Motor neuron (in vitro differentiated cells): ENCODE measurements at places on chromosomes 16 and 17. TPM values are rescaled to one million over a fixed set of nuclear protein-coding genes. Genes with fewer than 3 reads are reported as not detected.

DNA sequence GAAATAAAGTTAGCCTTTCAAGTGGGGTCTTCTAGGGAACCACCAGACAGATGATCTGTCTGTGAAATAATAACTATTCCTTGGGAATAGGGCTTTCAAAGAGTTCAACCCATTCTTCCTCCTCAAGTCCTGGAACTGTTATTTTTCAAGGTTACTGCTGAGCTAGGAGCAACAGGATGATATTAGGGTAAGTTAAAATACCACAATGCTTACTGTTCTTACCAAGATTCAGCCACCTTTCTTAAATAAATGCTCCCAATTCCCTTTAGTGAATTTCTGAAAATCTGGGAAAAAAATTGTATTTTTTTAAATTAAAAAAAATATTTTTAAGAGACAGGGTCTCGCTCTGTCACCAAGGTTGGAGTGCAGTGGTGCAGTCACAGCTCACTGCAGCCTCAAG is 26.9 kb upstream of the ALDH3A2 start:
- no peak for ATAC-seq

GRCh38 chr16:49733313-49734009 is 122.5 kb downstream of the ZNF423 start:
- peak; percentile 22 for ATAC-seq

GRCh38 chr17:13735861-13736260 is 134.1 kb upstream of the HS3ST3A1 start:
- ATAC-seq: no peak

- ATAC-seq: no peak
These were observed 279.6 kb downstream of the SNX29 start for GRCh38 chr16:12255919-12256665.

- ATAC-seq: no peak
These were observed 33.4 kb upstream of the CBFA2T3 start for GRCh38 chr16:89010210-89010925.

DNA sequence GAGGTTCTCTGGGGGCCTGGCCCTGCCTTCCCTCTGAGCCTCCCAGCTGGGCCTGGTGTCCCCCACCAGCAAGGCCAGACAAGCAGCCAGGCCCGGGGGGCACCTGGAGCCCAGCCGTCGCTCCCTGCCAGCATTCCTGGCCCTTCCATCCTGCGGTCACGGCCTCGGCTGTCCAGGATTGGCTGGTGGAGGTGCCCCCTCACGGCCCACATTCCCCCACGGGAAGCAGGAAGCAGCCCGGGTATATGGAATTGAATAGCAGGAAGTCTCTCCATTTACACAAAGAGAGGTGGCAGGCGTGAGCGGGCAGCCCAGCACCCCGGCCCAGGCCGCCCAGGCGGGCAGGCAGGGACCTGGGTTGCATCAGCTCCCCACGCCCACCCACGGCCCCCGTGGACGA is 14.5 kb downstream of the TRAF7 start:
- no peak for ATAC-seq

GRCh38 chr17:73410586-73411312 is 98.9 kb upstream of the CDC42EP4 start:
- peak; percentile 15 for ATAC-seq

DNA sequence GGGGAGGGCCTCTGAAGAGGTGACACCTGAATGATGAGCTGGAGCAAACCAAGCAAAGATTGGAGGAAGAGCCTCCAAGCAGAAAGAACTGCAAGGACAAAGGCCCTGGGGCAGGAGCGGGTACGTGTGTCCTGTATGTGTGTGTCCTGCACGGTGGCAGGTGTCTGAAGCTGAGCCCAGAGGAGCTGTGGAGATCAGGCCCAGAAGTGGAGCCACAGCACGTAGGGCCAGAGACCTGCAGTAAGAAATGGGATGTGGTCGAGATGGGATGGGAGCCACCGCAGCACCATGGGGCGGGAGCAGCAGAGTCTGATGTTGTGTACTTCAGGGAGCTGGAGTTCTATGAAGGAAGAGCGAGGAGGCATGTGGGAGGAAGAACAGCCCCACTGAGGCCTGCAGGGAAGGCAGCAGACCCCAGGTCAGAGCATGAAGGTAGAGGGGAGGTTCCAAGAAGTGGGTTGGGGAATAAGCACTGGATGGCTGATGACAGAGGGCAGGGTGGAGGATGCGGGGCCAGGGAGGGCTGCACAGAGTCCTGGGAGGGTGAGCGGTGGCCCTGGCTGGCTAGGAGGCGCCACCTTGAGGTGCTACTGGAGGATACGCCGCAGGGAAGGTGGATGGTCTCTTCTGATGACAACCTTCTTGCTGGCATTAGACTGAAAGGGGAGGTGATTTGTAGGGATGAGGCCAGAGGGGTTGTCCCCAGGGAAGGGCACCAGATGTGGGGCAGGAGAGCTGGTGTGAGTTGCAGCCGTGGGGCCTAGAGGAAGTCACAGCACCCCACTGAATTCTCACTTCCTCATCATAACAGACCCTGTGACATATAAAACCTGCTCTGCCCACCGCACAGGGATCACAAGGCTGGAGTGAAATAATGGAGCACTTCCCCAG is 10.6 kb upstream of the CETP start:
- ATAC-seq: peak; percentile 69

GRCh38 chr17:42243493-42243982 is 32.7 kb downstream of the STAT5B start:
- no peak for ATAC-seq

GRCh38 chr17:32746698-32747097 is 130.2 kb downstream of the MYO1D start:
- ATAC-seq: no peak

DNA sequence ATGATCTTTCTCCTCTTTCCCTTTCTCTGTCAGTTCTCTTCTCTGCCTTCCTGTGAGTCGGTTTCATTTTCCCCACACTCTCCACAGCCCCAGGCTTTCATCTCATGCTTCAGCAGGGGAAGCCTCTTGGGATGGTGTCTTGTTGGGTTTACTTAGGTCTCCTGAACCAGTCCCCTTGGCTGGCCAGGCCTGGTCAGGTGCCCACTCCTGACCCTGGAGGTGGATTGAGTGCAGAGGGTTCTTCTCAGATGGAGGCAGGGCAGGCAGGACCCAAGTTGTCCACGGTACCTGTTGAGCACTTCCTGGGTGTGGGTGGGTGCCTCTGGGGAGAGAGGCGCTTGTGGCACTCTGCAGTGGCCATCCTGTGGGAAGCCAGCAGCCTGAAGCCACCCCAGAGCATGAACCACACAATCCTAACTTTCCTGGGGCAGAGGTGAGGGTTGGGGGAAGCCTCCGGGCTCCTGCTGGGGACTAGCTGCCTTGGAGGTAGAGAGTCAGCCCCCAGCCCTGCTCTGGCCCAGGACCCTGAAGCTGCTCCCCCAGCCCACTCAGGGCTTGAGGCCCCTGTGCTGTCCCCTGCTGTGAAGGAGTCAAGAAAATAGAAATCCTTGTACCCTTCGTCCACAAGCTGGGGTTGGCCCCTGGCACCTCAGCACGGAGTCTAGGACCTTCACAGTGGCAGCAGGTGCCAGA is 2.0 kb upstream of the RAP1GAP2 start:
- no peak for ATAC-seq

GRCh38 chr16:78503602-78504001 is 404.1 kb downstream of the WWOX start:
- peak; percentile 56 for ATAC-seq

GRCh38 chr16:30692396-30693064 is 6.4 kb upstream of the SRCAP start:
- no peak for ATAC-seq

- peak; percentile 42 for ATAC-seq
These were observed 11.7 kb downstream of the COX11 start for GRCh38 chr17:54956791-54957190.

DNA sequence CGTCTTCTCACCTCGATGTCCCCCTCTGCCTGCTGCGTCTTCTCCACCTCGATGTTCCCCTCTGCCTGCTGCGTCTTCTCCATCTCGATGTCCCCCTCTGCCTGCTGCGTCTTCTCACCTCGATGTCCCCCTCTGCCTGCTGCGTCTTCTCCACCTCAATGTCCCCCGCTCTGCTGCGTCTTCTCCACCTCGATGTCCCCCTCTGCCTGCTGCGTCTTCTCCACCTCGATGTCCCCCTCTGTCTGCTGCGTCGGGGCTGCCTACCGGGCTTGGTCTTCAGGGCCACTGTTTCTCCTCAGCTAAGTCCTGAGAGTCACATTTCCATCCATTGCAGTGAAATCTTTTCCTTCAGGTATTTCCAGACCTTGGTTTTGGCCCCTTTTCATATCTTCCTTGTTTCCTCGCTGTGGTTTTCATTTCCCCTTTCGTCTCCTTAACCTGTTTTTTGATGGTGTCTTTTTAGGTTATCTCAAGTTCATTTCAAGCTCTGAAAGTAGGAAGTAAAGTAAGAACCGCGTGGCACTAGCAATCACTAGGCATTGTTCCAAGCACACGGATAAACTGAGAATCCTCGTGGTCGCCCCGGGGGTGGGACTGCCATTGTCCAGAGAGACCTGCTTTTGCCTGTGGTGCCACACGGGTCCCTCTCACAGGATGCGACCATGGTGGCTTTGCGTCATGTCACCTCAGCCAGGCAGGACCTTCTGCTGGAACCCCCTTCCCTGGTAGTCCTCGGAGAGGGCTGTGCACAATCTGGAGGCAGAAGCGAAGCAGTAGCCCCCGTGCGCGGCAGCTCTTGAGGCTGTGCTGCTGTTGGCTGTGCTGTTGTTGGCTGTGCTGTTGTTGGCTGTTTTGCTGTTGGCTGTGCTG is 9.5 kb upstream of the ZNF750 start:
- no peak for ATAC-seq

- peak; percentile 43 for ATAC-seq
These were observed 631 bp downstream of the TBL3 start for GRCh38 chr16:1972490-1972877.

DNA sequence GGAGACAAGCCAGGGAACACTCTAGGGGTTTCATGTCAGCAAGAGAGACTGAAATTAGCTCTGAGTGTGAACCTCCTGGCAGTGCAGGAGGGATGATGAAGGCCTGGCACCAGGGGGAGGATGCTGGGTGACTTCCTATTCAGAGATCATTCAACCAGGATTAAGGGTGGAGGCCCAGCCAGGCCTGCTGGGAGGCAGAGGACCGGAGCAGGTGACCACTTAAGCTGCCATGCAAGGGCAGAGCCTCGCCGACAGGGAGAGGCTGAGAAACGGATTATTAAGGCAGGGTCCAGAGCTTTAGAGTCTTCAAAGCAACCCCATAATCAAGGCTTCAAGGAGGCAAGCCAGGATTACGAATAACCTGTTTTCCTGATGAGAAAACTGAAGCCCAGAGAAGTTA is 10.6 kb upstream of the SRCIN1 start:
- ATAC-seq: no peak

GRCh38 chr17:52756746-52757145 is 598.2 kb upstream of the CA10 start:
- no peak for ATAC-seq

DNA sequence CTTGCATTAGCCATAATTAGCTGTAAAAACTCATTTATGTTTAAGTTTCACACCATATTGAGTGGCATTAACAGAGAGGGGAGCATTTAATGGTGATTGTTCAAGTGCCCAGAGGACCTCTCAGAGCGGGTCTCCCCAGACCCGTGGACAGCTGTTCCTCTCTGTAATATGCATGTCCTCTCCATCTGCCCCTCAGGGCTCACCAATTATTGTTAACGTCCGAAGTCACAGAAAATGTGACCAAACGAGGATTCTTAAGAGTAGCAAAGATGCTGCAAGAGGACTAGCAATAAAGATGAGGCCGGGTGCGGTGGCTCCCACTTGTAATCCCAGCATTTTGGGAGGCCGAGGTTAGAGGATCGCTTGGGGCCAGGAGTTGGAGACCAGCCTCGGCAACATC is 130.2 kb downstream of the CPPED1 start:
- ATAC-seq: peak; percentile 44

DNA sequence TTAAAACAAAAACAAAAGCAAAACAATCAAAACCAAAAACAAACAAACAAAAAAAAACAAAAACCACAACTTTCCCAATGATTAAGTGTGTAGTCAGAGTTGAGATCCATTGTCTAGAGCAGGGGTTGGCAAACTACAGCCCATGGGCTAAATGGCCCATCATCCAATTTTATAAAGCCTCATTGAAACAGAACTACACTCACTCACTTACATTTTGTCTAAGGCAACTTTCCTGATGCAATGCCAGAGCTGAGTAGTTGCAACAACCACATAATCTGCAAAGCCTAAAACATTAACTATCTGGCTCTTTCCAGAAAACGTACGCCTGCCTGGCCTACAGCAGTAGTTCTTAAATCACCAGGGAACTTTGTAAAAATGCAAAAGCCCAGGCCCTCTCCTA is 124.1 kb downstream of the SOX9 start:
- ATAC-seq: no peak

- ATAC-seq: peak; percentile 79
These were observed 141.0 kb downstream of the STX8 start for GRCh38 chr17:9434642-9435057.

DNA sequence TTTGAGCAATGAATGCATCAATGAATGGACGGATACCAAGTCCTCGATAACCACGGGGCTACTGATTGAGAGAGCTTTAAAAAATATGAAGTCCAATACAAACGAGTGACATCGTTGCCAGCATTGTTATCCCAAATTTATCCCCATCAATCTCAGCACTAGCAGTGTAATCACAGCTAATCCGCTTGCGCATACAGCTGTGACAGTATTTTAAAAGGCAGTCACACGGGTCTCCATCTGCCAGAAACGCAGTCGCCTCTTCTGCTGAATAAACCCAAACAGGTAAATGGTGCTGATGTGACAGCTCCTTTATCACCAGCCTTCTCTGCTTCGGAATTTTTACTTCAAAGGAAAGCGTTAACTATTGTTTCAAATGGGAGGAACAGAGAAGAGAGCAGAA is 311.1 kb downstream of the XYLT1 start:
- no peak for ATAC-seq

- ATAC-seq: no peak
These were observed 393 bp downstream of the RNF166 start for GRCh38 chr16:88705801-88706228.

DNA sequence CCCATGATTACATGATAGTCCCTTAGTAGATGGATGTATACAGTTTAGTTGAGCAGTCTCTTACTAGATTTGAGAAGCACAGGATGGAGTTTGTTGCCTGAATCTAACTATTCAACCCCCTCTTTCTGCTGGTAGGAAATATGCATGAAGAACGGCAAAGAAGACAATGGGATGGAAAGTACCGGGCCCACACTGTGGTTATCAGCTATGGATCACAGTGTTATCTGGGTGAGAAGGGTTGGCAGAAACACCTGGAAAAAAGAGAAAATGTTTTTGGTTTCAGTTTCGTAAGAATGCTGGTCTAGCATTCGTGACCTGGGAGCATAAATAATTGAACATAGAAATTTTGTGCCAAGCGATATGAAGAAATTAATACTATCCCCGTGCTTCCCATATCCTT is 53.1 kb downstream of the ANKFN1 start:
- ATAC-seq: no peak

GRCh38 chr16:47731252-47731651 is 270.1 kb downstream of the PHKB start:
- no peak for ATAC-seq

- peak; percentile 52 for ATAC-seq
These were observed 278.9 kb downstream of the SEC14L1 start for GRCh38 chr17:77419547-77420094.

GRCh38 chr16:84924331-84925091 is 86.8 kb downstream of the ZDHHC7 start:
- ATAC-seq: no peak

KRTAP3-1 gene
- not detected in 2 replicates for total RNA-seq

TBC1D3G gene
- not detected in 2 replicates for total RNA-seq

ZNF48 gene
- 5.8 and 10.1 TPM in 2 replicates for total RNA-seq

KRTAP2-3 gene
- total RNA-seq: not detected in 2 replicates

HOXB6 gene
- total RNA-seq: 22.0 and 41.9 TPM in 2 replicates

SRL gene
- total RNA-seq: 0.55 and 0.67 TPM in 2 replicates

ITGAD gene
- not detected in 2 replicates for total RNA-seq

TTYH2 gene
- total RNA-seq: 5.3 and 6.0 TPM in 2 replicates

PABPN1L gene
- 0.63 and 0.66 TPM in 2 replicates for total RNA-seq

GPR179 gene
- 1.0 and 1.3 TPM in 2 replicates for total RNA-seq

FN3K gene
- total RNA-seq: 0.59 and 1.0 TPM in 2 replicates

CCL4 gene
- not detected in 2 replicates for total RNA-seq

CFAP97D1 gene
- total RNA-seq: 0.14 TPM in 1 of 2 replicates, not detected in the other

TNFSF12 gene
- total RNA-seq: 1.3 and 1.6 TPM in 2 replicates
